ENCODE measurements at places on chromosomes 7 and 10.

- DNase-seq = no peak
Observed at GRCh38 chr7:94355454-94355853, 39.2 kb upstream of the COL1A2 start.

- DNase-seq = no peak
Observed at GRCh38 chr10:3526727-3527501, 258.1 kb downstream of the KLF6 start.

DNA sequence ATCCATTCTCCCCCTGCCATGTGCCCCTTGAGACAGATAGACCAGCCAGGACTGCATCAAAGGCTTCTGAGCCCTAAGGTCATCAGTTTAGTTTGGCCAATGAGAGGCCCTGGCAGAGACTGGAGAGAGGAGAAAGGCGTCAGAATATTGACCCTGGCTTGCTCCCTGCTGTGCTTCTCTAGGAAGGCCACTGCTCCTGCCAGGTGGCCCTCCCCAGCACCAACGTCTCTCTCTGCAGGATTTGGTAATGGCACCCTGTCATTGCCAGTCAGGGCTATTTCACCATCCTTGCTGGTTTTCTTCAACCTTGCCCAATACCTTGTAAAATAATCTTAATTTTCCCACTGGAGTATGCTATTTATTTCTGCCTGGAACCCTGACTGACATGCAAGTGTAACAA lies 38.8 kb upstream of the ZRANB1 start:
- no peak for DNase-seq

DNA sequence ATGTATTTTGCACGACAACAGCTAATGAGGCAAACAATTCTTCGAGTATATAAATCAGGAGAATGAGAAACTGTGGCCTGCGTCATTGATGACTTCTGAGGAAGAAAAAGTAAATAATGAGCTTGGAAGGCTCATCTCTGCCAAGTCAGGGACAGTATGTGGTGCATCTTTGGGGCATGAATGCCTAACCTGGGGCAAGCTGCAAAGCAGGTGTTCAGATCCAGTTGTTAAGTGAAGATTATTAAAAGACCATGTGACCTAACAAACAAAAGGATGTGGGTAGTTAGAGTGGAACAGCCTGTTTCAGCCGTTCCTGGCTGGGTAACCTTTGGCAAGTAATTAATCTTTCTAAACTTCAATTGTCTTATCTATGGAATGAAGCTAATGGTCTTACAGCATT lies 93.0 kb downstream of the LYZL2 start:
- DNase-seq = no peak

DNA sequence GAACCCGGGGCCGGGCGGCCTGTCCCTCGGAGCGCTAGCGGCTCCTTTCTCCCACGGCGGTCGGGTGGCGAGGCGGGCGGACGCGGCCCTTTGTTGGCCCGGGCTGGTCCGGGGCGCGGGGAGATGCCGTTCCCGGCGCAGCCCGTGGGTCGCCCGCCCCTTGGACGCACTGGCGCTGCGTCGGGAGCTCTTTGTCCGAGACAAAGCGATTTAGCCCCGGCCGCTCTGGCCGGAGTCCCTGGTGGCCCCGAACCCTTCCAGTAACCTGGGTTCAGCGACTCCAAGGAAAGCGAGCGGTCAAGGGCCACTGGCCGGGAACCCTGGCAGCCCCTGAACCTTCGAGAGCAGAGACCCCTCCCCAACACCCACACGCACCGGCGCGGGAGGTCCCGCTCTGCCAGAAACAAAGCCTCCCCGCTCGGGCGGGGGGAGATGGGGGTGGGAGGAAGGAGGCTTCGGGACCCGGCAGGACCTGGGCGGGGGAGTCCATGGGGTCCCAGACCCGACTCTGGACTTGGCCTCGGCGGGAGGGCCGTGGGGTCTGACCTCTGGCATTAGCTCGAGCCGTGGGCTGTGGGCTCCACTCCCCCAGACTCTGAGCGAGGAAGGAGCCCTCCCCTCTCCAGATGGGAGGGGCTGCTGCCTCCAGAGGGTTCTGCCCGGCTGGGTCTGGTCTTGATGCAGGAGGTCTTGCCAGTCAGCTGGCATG lies 836 bp downstream of the DPYSL4 start:
- no peak for DNase-seq

GRCh38 chr10:120051671-120052070 lies 159.1 kb downstream of the SEC23IP start:
- no peak for DNase-seq

GRCh38 chr7:26151650-26151952 lies 397 bp upstream of the NFE2L3 start:
- no peak for DNase-seq

- no peak for DNase-seq
Observed at GRCh38 chr10:42984761-42985325, 92.0 kb upstream of the RET start.

DNA sequence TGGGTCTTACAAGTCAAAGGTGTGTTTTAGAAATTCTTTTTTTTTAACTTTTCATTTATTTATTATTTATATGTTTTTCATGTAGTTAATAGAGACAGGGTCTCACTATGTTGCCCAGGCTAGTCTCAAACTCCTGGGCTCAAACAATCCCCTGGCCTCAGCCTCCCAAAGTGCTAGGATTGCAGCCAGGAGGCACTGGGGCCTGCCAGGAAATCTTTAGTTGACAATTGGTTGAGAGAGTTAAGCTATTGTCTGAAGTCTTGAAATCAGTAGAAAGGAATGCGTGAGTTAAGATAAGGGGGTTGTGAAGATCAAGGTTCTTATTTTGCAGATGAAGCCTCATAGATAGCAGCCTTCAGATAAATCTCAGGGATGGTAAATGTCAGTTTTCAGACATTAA lies 245.4 kb upstream of the GALNT17 start:
- no peak for DNase-seq

GRCh38 chr10:48288661-48289060 lies 14.2 kb upstream of the FRMPD2 start:
- DNase-seq = no peak

DNA sequence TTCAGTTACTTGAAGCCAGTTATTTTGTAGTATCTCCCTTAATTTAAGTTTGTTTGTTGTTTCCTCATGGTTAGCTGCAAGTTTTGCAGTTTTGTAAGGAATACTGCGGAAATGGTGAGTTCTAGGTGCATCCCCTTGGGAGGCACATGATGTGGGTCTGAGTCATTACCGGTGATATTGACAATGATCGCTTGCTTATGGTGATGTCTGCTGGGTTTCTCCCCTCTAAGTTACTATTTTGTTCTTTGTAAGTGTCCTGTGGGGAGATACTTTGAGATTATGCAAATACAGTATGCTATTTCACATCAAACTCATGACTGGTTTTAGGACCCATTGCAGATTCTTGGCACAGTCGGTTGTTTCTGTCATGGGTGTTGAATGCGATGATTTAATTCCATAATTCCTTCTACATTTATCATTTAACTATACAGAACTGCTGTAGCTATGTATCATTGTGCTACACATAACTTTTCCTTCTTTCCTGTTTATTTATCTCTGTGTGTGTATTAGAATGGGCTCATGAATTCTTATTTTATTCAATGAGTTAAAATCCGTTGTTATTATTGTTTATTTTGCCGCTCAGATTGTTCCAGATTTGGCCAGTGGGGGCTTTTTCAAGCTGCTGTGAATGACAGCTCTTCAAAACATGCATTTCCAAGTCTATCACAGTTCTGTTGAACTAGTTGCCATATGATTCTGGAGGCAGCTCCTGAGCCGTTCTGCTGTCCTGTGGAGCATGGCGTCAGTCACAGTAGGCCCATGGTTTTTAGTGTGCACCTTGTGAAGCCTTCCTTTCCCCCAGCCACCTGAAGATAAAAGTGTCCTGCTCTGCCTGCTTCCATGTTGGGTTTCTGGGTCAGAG lies 18.4 kb downstream of the TSPAN14 start:
- DNase-seq = no peak

DNA sequence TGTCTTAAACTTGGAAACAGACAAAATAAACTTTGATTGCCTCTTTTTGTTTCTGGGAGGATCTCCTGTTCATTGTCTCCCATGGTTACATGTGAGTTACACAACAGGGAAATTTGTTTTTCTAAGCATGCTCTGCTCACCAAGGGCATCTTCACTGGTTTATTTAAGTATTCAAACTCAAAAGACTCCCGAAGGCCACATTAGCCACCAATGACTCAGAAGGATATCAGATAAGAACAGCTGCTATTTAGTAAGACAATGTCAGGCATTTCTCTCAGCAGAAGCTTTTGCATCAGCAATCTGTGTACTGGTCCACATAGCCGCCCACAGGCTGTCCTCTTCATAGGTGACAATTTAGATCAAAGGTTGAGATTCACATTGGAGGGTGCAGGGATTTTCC lies 19.3 kb downstream of the OR6B1 start:
- no peak for DNase-seq

- DNase-seq = no peak
Observed at GRCh38 chr10:33107953-33108352, 149.9 kb upstream of the ITGB1 start.

GRCh38 chr7:38825721-38826440 lies 83.1 kb downstream of the VPS41 start:
- no peak for DNase-seq

- DNase-seq = no peak
Observed at GRCh38 chr7:105112440-105113418, 98.7 kb downstream of the KMT2E start.

DNA sequence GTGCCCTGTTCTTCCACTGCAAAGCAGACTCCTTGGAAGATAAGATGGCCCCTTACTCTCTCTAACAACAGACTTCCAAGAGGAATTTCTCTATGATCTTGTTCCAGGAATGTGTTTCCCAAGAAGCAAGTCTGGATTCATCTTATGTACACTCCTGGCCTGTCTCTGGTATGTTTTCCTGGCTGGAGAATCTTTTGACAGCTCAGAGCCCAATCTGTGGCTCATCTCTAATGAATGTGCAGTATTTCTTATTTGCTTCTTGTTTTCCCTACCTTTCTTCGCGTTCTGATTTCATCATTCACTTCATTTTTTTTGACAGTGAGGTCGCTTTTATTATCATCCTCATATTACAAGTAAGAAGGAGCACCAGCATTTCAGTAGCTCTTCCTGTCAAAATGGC lies 53.0 kb upstream of the PITRM1 start:
- no peak for DNase-seq

DNA sequence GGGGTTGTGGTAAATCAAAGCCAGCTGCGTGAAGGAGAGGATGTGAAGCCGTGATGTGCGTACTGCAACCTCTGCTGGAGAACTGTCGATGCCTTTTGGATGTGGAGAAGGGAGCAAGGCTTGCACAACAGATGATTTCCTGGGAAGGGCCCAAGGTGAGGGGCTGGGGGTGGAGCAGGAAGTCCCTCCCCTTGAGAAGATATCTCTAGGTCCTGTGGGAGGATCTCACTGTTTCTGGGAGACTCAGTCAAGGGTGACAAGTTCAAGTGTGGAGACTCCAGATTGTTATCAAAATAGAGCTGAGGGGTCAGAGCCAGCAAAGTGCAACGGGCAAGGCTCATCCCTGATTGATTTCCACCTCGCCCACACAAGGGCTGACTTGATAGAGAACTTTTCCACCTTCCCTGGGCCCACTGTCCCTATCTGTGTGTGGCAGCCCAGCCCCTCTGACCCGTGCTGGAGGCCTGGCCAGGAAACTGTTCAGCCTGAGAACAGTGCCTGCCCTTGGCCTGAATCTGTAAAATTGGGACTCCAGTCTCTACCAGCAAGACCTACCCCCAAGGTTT lies 55.0 kb downstream of the COL13A1 start:
- DNase-seq = no peak

DNA sequence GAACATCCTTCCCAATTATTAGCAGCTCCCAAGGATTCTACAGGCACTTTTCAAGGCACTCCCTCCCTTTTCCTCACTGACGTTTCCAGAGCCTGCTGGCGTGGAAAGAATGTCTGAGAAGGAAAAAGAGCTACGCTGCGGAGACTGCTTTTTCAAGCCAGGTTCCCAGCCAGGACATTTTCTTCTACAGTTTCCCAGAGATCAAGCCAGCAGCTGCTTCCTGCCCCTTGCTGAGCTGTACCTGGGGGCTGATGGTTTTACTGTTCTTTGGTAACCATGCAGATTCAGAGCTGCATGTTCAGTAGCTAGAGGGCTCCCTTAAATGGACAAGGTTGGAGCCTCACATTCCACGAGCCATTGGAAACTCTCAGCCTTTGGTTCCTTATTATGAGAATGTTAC lies 133.4 kb downstream of the EVX1 start:
- DNase-seq = no peak

DNA sequence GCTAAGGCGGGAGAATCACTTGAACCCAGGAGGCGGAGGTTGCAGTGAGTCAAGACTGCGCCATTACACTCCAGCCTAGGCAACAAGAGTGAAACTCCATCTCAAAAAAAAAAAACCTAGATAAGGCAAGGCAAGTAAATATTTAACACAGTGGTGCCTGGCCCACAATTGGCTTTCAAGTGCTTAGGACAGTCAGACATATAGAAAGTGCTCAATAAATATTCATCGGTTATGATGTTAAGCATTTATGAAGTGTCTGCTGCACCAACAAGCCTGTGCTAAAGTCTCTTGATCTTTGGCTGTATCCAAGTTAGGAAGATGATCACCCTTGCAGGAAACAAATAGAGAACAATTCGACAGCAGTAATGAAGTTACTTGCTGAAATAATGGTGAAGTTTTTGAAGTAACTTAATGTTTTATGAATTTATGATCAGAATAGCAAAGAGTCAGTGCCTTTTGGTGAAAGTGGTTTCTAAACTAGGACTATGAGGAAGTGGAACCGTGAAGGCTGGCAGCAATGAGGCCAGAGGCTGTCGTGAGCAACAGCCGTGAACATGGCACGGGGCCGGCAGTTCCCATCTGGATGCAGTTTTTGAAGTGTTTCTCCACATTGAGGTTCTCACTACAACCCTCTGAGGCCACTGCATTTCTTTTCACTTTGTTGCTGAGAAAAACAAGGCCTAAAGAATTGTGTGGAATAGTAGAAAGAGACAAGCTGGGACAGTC lies 48.1 kb upstream of the GATA3 start:
- DNase-seq = no peak

GRCh38 chr7:88215295-88215694 lies 4.5 kb downstream of the SRI start:
- no peak for DNase-seq

DNA sequence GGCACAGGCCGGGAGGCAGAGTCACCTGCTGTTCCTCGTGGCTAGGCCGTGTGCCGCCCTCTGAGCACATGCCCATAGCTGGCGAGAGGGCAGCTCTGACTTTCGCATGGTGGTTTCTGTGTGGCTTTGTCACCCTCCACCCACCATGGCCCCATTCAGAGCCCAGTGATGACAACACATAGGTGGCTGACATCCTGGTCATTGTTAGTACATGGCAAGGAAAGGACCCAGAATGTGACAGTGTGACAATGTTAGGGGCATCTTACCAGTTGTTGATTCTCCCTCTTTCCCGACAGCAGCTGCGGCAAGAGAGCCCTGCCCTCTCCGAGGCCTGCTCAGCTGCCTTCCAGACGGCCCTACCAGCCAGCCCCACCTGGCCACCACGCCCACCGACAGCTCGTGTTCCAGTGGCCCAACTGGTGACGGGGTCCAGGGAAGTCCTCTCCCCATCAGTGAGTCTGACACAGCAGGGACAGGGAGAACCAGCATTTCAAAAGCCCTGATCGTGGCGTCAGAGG lies 52.2 kb downstream of the ZNF467 start:
- DNase-seq = no peak

DNA sequence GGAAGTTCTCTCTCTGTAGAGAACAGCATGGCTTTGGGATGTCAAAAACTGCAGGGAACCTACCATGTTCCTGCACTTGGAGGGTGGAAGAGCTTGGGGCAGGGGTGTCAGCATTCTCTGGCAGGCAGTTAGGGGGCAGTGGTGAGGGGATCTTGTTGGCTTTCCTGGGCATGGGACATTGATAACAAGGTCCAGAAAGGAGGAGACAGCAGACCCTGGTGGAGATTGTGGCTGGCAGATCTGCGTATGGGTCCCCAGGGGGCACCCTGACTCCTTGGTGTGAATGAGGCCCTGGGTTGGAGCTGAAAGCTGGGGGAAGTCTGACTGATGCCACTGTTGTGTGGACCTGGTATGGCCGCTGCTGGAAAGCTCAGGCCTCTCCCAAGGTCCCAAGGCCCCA lies 22.9 kb upstream of the CAMK2B start:
- no peak for DNase-seq
